ENCODE measurements at places on chromosomes 12 and 14.

DNA sequence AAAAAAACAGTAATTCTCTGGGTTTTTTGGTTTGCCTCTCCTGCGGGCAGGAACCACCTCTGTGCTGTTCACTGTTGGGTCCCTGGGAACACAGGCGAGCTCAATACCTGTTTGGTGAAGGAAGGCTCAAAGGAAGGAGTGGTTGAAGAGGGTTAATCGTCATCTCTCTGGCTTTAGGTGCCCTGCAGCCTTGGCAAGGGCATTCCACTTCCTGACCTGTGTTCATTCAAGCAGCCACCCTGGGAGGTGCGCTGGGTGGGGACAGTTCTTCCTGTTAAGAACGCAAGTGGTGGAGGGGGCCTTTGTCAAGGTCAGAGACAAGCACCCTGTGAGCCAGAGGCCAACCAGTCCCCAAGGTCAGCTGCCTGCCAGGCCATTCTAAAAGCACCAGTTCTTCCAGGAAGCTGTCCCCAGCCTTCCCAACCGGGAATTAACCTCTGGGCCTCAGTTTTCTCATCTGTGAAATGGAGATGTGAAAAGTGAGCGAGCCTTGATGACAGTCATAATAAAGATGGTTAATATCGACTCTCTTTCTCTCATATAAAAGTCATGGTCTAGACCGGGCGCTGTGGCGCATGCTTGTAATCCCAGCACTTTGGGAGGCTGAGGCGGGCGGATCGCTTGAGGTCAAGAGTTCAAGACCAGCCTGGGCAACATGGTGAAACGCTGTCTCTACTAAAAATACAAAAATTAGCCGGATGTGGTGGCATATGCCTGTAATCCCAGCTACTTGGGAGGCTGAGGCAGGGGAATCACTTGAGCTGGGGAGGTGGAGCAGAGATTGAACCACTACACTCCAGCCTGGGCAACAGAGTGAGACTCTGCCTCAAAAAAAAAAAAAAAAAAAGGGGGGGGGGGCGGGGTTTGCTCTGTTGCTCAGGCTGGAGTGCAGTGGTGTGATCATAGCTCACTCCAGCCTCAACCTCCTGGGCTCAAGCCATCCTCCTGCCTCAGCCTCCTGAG is 6.1 kb downstream of the RHOF start:
- no peak for DNase-seq

DNA sequence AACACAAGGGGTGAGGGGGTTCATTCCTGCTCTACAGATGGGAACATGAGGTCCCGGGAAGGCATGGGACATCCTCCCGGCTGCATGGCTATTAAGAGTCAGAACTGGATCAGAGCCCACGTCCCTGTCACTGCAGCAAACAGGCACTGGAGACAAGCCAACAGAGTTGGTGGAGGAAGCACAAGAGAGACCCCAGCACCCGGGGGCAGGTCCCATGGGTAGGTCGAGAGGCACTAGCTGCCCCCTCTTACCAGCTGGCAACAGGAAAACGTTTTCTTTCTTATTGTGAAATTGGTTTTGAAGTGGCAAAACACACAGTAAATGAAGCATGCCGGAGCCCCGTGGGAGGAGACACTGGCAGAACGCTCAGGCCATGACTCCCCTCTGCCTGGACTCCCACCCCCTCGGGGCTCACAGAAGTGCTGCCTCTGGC is 43.6 kb downstream of the SYNE3 start:
- DNase-seq, result no peak

DNA sequence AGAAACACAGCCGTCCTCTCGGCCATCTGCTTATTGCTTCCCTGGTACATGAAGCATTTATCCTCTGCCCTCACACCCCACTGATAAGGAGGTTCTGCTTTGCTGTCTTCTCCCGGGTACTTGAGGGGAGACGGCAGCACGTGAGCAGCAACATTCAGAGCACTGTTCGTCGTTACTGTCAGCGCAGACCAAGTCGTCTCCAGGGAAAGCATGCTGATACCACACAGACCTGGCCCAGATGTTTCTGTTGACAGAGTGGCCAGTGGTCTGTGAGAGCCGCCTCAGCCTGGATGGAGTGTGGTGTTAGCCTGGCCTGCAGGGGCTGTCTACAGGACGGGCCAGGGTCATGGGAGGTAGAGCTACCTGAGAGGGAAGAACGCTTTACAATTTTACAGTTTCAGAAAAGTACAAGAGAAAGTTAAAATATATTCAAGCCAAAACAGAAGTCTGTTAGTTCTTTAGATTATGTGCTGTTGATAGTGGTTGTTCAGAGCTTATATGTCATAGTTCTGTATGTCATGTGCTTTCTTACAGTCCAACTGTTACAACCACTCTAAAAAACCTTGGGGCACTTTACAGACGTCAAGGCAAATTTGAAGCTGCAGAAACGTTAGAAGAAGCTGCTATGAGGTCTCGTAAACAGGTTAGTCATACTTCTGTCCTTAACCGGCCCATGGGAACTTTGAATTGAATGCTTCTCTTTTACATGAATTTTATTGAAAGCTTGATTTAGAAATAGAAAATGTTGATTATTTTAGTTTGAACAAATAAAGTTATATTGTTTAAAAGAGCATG is 38.2 kb downstream of the XRCC3 start:
- DNase-seq, result no peak

- no peak for DNase-seq
These were observed 517.1 kb downstream of the PRKD1 start for GRCh38 chr14:29410581-29410980.

Data from AG09309 (cell line).